Ecto neural progenitor cell (in vitro differentiated cells): ENCODE measurements at places on chromosomes 2 and 18.
A peak's percentile ranks its signal among the peaks of the same experiment; 100 is the strongest.

GRCh38 chr2:44651974-44652373 lies 289.5 kb upstream of the SIX3 start:
- DNase-seq, result no peak

- DNase-seq, result no peak
These were observed 227.5 kb downstream of the TTC32 start for GRCh38 chr2:19674051-19675002.

DNA sequence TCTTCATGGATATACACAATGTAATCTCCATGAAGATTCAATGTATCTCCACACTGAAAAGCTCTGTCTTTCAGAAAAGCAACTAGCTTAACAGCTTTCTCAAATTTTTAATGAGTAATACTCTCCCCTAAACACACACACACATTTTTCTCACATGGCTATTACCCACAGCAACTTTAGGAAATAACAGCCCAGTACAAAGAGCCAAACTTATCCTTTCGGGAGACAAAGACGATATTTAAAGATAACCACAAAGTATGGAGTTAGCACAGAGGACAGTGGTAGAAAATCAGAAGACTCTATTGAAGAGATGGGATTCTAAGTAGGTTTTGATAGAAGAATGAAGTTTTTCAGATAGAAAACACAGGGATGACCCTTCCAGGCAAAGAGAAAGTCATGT lies 394.9 kb upstream of the TRIB2 start:
- no peak for DNase-seq

DNA sequence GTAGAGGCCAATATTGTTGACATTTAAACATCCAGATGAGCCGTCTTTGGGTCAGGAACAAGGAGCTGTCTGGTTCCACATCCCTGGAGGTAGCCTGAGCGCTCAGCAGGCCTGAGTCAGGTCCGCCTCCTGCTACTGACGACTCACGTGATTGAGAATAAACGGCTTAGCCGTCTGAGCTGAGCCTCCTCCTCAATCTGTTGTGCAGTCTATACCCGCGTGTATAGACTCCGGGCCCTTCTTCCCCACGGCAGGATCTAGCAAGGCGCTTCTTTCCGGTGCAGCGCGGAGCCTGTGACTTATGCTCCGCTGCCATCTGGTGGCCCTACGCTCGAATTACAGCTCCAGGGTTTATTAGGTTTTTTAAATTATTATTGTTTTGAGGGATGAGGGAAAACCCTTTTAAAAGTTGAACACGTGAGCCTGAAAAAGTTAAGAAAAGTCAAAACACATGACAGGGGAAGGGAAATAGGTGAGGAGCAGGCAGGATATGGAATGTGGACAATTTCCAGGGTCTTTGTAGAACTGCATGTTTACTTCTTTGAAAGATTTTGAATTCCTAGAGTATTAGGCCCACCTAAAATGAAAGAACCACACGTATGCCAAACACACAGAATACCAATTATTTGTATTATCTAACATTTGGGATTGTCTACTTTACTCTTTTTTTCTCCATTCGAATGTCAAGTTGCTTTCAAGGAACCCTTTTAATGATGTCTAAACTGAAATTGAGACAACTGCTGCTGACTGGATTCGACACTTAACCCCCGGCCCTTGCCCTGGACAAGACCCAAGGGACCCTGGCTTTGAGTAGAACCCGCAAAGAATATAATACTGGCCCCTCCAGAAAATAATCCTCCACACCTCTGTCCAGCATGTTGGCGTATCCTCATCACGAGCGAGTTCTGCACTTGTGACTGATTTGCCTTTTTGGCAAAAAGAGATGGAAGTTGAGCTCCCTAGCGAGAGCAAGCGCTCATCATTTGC lies 112.4 kb upstream of the ZNF236 start:
- peak; percentile 79 for DNase-seq

GRCh38 chr18:46423226-46423805 lies 233.7 kb downstream of the LOXHD1 start:
- DNase-seq, result peak; percentile 20

DNA sequence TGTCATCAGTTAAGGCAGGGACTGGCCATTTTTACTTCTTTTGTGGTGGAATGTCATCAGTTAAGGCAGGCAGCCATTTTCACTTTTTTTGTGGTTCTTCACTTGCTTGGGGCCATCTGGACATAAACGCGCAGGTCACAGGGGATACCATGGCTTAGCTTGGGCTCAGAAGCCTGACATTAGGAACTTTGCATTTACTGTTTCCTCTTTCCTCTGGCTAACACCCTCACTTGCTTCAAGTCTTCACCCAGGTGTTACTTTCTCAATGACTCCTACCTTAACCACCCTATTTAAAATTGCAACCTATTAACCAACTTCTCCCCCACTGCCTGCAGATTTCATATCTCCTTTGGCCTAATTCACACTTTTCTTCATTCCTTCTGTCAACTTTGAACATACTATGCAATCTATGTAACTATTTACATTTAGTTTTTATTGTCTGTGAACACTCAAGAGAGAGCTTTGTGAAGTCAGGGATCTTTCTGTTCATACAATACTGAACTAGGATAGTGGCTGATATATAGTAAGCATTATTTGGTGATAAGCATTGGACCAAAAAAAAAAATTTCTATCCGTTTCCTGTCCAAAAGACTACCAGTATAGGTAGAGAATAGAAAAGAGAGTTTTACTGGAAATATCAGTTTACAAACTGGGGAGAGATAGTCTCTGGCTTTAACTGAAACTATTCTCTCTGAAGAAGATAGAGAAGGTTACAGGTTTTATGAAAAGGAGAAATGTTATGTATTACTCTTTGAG lies 600.1 kb upstream of the ZNF804A start:
- DNase-seq, result no peak

DNA sequence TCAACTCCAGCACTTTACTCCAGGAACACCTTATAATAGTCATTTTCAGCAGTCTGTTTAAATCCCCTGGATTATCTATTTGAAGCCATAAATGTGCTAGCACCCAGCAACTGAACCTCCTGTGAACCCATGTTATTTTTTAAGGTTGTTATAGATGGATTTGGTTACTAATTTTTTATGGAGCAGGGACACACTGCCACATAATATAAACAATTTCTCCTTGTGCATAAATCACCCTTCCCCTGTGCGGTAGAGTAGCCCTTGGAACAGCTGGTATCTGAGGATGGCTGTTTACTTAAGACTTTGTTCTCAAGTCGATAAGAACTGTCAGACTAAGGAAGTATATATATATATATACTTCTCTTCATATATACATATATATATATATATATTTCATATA lies 367.4 kb downstream of the EPHA4 start:
- DNase-seq, result no peak

GRCh38 chr18:40031435-40031834 lies 1923.6 kb upstream of the PIK3C3 start:
- DNase-seq, result no peak

- DNase-seq, result no peak
These were observed 311.6 kb downstream of the IRS1 start for GRCh38 chr2:226488034-226488433.
